ENCODE measurements at places on chromosomes 1 and 21. TPM values are rescaled to one million over a fixed set of nuclear protein-coding genes. Genes with fewer than 3 reads are reported as not detected.

DNA sequence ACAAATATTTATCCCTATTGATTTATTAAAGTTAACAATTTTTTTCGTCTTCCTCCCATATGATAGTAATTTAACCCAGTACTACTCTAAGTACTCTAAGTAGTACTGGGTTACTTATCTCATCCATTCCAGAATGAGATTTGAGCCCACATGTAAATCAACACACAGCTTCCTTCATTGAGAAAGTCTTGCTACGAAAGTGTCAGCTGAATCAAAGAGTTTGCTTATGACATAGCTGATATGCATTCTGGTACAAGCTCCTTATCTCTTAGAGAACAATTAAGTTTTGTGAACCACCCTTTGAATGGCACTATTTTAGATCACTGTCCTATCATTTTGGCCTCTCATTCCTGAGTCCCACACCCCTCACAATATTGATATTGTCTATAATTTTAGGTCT is 2.4 kb upstream of the SLC44A3 start:
- no peak for DNase-seq

Gene AMY1B
- total RNA-seq: not detected

- peak; percentile 68 for DNase-seq
Observed at GRCh38 chr1:45359882-45360513, 19.8 kb upstream of the MUTYH start.

- no peak for DNase-seq
Observed at GRCh38 chr1:244665771-244666217, 12.9 kb downstream of the DESI2 start.

Gene ELAPOR1
- total RNA-seq: 11.5 TPM

Gene KANK4
- total RNA-seq: not detected

DNA sequence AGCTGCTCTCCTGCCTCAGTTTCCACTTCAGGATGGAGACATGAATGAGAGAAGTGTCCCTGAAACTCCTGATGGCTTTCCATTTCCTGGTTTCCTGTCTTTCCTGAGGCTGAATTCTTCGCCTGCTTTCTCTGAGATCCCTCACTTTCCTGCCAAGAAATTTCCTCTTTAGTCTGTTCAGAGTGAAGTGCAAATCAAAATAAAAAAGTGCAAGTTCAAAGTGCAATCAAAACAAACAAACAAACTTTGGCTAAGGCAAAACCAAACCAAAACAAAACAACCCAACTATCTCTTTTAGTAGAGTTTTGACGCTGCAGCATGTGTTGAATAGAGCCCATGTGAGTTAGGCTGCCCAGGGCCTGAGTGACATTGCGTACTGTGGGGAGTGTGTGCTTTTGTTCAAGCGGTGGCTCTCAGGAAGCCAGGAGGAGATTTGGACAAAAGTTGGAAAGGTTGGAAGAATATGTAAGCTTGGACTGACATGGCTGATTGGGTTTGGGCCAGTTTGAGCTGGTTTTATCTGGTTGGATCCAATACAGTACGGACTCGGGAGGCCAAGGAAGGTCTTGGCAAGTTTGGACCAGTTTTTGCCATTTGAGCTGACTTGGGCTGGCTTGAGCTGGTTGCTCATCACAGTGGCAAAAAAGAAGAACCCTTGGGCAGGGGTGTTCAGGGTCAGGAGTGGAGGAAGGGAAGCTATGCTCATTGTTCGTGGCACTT is 61.1 kb upstream of the TINAGL1 start:
- DNase-seq: no peak

- no peak for DNase-seq
Observed at GRCh38 chr1:56508523-56508983, 70.8 kb downstream of the PLPP3 start.

Gene TSSK3
- 0.90 TPM for total RNA-seq

Gene CYP4X1
- total RNA-seq: not detected

- DNase-seq: no peak
Observed at GRCh38 chr1:224114787-224115175, 870 bp downstream of the FBXO28 start.

DNA sequence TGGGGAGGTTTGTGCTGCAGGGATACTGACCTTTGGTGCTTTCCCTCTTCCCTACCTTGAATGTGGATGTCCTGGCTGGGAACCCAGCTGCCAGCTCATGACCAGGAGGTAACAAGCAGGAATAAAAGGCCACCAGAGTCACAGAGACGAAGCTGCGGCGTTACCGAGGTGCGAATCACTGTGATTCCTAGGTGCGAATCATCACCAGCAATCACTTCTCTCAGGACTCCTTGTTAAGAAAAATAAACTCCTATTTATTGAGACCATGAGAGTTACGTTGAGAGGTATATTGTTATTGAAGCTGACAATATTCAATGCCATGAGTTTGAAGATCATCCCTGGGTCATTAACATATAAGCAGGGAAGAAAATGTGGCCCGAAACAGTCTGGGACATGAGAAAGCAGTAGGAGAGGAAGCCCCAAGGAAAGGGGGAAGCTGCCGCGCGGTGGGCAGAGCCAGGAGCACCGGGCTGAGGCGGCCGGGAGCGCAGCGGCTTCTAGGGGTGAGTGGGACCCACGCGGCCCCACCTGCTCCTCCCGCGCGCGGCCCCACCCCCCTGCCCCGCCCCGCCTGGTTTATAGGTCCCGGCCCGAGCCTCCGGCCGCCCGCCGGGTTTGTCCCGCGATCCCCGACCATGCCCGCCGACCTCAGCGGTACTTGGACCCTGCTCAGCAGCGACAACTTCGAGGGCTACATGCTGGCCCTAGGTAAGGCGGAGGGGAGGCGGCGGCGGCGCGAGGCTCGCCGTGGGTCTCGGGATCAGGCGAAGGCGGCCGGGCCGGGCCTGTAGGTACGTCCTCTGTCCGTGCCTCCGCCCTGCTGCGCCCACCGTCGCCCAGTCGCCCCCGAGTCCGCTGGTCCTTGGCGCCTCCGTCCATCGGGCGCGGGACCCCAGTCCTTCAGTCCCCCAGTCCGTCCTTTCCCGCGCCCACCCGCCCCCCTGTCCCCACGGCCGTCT is at the start of gene RBP7:
Gene RBP7 (plus strand): TSS at position 605 of the 959 bp plus-strand sequence. CDS start 31 bp downstream, at position 636.
- peak; percentile 15 for DNase-seq

GRCh38 chr1:234765181-234765580 is 155.2 kb upstream of the IRF2BP2 start:
- no peak for DNase-seq

Gene ASCL5
- total RNA-seq: not detected

Gene PGLYRP3
- not detected for total RNA-seq

GRCh38 chr1:37726751-37727585 is 34.7 kb downstream of the CDCA8 start:
- DNase-seq: no peak

DNA sequence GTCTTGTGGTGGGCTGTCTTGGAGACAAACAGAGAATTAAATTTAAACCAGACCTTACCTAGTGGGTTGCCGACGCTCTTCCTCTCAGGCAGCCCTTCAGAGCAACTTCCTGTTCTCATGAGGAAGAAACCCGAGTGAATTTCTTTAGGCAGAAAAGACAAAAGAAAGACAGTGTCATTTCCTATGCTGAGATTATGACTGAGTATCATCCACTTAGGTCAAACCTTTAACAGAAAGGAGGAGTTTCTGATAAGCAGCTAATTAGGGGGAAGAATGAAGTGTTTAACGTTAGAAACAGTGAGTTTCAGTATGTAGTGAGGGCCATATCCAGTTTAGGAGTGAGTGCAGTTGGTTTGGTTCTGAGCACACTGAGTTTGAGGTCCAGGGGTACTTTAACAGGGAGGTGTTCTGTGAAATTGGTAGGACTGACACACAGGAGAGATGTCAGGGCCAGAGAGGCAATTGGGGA is 38.7 kb downstream of the FASLG start:
- DNase-seq: peak; percentile 35

DNA sequence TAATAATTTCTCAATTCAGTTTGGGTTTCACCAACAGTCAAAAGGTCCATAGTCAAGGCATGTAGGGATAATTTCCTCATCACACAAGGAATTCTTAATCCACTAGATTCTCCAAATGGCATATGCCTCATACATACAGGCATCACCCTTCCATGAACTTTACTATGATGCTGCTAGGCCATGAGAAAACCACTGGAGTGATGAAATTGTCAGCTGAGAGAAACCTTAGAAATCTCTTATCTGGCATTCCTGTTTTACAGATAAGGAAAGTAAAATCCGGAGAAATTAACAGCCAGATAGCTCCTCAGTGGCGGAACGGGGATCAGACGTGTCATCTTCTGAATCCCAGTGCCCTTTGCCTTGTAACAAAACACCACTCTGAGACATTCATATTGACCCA is 274.4 kb downstream of the NTNG1 start:
- no peak for DNase-seq
